NCI-H2081 treated with DMSO at 0.1 percent for 48 hours (cell line): ENCODE measurements at places on chromosomes 3 and 15.

DNA sequence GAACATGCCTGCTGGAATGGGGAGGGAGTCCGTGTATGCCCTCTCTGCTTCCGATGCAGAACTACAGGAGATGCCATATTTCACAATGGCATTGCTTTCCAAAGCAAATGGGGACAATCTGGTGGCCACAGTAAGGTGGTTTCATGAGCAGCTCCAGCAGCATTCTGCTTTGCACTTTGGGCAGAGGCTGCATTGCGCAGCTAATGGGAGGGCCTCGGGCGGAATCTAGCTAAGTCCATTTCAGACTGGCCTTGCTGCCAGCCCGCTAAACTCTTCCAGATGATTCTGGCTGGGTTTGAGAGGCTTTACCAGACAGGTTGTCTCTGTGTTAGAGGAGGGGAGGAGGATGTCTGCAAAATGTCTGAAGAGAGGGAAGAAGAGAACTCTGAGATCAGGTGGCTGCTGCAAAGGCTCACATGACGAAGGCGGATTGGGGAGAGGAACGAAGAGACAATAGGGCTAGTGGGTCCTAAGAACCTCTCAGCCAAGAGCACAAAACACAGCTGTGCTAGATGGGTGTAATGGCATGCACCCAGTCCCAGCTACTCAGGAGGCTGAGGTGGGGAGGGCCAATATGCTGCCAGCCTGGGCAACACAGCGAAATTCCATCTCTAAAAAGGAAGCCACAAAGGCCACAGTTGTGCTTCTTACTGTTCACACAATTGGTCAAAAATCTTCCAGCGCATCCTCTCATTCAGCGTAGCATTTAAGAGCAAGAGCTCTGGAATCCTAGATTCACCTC, 63.7 kb downstream of the BDH1 start:
- no peak for DNase-seq

GRCh38 chr15:72464251-72464650, 9.9 kb upstream of the ARIH1 start:
- no peak for DNase-seq

DNA sequence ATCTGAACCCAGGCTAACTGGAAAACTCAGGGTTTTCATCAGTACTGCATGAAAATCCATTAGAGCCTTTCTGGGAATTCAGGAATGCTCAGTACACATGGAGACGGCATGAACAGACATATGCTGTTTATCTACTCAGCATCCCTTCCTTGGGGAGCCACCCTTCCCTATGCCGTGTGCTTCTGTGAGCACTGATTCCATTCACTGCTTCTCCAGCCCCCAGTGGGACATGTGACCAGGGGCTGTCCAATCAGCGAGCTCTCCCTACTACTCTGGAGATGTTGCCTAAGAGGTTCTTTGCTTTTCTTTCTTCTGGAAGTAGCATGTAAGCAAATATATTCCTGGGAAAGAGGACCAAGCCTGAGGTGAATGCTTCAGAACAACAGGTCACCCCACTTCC, 5.6 kb upstream of the PCOLCE2 start:
- DNase-seq = no peak

DNA sequence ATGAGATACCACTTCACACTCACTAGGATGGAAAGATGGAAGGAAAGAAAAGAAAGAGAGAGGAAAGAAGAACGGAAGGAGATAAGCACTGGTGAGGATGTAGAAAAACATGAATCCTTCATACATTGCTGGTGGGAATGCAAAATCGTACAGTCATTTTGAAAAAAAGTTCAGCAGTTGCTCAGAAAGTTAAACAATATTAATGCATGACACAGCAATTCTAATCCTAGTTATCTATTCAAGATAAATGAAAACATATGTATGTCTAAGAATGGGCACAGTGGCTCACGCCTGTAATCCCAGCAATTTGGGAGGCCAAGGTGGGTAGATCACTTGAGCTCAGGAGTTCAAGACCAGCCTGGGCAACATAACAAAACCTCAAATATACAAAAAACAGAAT, 59.1 kb downstream of the SENP7 start:
- no peak for DNase-seq

DNA sequence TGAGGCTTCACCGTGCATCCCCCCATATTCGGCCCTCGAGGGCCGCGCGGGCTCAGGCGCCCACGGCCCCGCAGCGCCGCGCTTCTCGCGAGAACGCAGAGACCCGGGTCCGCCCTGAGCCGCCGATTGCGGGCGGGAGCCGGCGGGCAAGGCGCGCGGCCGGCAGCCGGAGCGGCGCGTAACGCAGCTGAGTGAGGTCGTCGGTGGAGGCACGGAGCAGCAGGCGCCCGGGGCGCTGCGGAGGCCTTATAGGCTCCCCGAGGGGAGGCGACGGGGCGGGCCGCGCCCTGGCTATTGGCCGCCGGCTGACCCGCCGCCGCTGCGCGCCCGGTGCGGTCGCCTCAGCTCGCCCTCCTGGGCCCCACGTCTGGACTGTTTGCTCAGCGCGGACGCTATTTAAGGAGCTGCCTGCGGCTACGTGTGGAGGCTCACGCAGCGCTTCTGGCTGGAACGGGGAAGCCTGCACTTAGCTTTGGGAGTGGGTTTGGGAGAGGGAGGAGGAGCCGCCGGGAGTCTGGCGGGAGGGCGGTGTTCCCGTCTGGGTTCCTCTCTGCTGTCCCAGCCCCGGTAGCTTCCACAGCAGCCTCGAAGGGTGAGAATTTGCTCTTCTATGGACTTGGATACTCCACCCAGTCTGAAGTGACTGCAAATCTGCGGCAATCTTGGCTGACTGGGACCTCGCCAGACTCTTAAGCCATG, at the start of gene PLOD2:
TSS of gene PLOD2 (minus strand) at position 221 of the 699 bp plus-strand sequence. CDS start at position 26, 195 bp downstream.
- no peak for DNase-seq

- DNase-seq = no peak
These were observed 29.7 kb downstream of the TCF12 start for GRCh38 chr15:56948000-56948763.

GRCh38 chr3:71582036-71582611, 1.4 kb downstream of the FOXP1 start:
- DNase-seq = no peak

DNA sequence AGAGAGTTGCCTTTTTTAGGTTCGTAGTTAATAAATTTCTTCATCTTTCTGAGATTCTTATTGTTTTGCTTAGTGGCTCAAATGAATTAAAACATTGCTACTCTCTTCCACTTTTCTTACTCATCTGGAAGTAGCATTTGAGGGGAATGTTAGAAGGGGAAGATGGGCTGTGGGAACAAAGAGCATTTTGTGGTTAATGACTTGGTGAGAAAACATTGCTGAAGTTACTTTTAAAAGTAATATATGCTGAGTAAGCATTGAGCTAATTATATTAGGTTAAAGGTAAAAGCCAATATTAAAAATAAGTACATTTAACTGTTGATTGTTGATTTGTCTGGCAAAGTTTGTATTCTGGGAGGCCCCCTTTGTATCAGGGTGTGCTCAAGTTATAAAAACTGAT, 5.7 kb downstream of the MORF4L1 start:
- DNase-seq = no peak

GRCh38 chr15:42890161-42890913, 30.2 kb downstream of the TTBK2 start:
- DNase-seq = no peak

- DNase-seq = no peak
These were observed 25.8 kb downstream of the CHRM5 start for GRCh38 chr15:33994005-33994615.

- no peak for DNase-seq
These were observed 151.1 kb upstream of the PRR20G start for GRCh38 chr3:127438951-127439350.

DNA sequence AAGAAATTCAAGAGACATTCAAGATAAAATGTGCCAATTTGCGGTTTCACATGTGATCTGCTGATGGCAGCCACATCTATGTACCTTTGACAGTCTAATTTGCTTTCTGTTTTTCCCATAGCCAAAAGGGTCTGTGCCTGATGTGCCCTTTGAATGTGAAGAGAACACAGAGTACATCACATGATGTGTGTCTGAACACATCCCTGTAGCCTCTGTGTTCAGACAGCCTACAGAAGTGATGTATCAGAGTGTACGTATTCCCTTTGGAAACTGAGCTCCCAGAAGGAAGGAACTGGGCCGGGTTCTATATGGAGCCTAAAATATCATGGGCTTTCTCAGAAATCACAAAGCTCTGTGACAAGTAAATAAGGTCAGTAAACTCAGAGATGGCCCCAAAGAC, 52.4 kb downstream of the BOC start:
- DNase-seq = no peak

GRCh38 chr15:23797747-23798446, 110.8 kb upstream of the NDN start:
- DNase-seq = no peak
